ENCODE measurements at places on chromosomes 6 and 20.

DNA sequence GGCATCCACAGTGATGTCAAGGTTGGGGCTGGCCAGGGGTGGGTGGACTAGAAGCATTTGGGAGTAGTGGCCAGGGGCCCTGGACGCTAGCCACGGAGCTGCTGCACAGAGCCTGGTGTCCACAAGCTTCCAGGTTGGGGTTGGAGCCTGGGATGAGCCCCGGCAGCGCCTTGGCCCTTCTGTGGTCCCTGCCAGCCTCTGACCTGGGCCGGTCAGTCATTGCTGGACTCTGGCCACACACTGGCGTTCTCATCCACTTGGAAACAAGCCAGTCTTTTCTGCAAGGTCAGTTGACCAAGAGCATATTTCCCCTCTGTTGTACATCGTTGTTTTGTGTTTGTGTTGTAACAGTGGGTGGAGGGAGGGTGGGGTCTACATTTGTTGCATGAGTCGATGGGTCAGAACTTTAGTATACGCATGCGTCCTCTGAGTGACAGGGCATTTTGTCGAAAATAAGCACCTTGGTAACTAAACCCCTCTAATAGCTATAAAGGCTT lies 8.4 kb downstream of the PSMA7 start:
- DNase-seq = no peak

- peak; percentile 85 for DNase-seq
Observed at GRCh38 chr6:44056392-44057237, 70.6 kb downstream of the MRPL14 start.

- DNase-seq = no peak
Observed at GRCh38 chr20:63656451-63656850, 1.7 kb upstream of the RTEL1 start.

DNA sequence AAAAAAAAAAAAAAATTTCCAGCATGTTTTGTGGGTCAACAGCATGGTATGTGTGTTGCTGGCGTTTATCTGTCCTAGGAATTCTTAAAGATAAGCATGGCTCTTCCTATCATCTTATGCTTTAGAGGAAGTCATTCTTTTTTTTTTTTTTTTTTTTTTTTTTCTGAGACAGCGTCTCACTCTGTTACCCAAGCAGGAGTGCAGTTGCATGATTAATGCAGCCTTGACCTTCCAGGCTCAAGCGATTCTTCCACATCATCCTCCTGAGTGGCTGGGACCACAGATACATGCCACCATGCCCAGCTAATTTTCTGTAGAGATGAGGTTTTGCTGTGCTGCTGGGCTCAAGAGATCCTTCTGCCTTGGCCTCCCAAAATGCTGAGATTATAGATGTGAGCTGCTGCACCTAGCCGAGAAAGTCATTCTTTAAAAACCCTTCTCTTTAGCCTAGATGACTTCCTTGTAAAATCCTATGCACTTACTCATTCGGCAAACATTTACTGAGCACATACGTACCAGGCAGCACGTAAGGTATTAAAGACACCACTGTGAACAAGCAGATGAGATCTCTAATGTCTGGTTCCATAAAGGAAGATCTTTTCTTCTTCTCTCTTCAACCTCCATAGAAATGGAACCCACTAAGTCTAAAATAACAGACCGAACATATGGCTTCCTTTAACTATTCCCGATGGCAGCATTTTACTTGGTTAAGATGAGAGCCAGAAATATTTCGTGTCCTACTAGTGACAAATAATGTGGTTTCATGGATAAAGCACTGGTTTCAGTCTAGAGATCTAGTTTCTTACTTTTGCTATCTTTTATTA lies 122.4 kb downstream of the RIN2 start:
- no peak for DNase-seq

DNA sequence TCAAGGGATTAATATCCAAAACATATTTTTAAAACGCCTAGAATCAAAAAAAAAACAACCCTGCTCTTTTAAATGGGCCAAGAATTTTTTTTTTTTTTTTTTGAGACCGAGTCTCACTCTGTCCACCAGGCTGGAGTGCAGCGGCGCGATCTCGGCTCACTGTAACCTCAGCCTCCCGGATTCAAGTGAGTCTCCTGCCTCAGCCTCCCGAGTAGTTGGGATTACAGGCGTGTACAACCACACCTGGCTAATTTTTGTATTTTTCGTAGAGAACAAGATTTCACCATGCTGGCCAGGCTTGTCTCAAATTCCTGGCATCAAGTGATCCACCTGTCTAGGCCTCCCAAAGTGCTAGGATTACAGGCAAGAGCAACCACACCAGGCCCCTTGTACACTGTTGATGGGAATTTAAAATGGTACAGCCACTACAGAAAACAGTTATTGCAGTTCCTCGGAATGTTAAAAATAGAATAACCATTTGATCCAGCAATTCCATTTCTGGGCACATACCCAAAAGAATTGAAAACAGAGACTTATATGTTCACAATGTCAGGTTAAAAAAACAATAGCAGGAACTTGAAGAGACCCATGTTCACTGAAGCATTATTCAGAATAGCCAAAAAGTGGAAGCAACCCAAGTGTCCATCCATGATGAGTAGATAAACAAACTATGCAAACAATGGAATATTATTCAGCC lies 3.1 kb upstream of the MYL9 start:
- no peak for DNase-seq

DNA sequence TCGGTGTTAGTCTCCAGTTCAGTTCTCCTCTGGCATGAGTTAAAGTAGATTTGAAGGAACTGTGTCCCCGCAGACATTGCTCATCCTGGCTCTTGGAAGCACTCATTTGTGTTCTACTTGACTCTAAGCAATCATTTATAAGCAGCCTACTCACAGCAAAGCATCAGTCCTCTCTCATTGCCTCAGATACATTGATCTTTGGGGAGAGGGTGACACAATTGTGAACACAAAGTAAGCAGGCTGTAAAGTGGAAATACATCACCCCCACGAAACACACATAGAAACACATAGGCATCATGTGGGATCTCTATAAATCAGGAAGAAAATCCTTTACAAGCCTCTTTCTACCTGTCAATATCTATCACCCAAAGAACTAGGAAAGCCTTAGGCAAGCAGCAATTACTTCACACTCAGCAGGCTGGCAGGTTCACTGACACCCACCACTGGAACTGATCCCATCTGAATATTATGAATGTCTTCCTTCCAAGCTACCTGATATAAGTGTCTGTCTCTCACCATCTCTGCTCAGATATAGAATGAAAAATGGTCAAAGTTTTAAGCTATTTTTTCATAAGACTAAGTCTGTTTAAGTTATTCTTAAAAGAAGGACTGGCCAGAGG lies 675.8 kb downstream of the HACE1 start:
- no peak for DNase-seq

DNA sequence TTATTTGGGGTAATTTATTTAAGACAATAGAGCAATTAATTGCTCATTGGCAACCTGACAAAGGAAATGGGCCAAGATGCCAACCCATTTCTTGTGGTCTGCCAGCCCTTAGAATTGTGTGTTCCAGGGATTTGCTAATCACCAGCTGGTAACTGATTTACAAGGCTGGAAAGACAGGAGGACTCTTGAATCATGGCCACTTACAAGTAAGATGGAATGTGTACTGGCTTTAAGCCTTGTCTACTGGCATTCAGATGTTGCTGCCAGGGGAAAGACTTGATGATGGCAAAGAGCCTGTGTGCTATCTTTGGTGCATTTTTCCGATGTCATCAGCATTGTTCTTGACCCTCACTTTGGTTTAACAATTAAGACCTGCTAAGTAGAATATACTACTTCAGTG lies 91.0 kb downstream of the BCKDHB start:
- DNase-seq = peak; percentile 54

Data from Ammon's horn (tissue), 1 donor.